ENCODE measurements at places on chromosomes 3 and 15.

DNA sequence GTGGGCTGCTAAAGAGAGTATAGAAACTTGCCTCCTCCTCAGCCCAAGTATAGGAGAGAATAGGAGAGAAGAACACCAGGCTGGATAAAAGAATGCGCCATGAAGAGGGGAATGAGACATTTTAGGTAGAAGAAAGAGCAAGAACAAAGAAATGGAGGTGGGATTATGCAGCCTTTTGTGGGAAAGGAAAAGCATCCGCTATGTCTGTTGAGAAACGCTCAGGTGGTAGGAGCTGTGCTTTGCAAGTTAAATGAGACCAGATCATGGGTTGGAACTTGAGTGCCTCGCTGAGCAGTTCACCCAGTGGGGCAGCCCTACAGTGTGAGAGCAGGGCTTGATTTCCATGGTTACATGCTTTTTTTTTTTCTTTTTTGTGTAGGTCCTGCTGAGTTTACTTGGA is 11.5 kb upstream of the RTP1 start:
- no peak for DNase-seq

DNA sequence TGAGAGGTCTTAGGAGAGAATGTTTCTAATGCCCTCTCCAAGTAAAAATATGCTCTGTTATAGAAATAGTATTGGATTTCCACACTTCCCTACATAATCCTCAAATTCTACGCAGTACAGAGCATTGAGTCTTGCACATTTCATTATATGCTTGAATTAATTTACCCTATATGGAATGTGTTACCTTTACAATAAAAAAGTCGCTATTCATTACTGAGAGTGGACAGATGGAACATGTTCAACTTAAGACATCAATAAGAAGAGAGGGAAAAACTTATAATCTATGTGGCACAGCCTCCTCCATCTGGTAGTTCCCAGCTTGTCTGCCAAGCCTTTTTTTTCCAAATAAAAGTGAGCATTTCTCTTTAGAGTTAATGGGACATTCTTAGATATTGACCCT is 417.9 kb downstream of the MECOM start:
- no peak for DNase-seq

- DNase-seq, result no peak
Measured at GRCh38 chr15:67091980-67092677, 26.7 kb downstream of the SMAD3 start.

DNA sequence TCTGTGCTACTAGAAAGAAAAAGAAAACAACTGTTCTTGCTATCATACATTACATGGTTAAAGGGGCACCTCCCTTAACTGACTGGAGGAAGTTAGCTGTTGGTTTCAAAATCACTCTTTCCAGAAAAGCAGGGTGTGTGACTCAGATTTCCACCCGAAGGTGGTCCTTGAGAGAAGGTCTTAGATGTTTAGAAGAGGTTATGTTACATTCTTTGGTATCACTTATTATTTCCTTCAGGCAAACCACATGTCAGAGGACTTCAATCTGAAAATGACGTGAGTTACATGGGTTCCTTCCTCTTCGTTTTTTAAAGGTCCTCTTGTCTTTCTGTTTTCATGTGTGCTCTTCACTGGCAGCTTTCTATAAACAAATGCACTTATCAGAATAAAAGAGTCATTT is 307.9 kb upstream of the CBLB start:
- peak; percentile 35 for DNase-seq

DNA sequence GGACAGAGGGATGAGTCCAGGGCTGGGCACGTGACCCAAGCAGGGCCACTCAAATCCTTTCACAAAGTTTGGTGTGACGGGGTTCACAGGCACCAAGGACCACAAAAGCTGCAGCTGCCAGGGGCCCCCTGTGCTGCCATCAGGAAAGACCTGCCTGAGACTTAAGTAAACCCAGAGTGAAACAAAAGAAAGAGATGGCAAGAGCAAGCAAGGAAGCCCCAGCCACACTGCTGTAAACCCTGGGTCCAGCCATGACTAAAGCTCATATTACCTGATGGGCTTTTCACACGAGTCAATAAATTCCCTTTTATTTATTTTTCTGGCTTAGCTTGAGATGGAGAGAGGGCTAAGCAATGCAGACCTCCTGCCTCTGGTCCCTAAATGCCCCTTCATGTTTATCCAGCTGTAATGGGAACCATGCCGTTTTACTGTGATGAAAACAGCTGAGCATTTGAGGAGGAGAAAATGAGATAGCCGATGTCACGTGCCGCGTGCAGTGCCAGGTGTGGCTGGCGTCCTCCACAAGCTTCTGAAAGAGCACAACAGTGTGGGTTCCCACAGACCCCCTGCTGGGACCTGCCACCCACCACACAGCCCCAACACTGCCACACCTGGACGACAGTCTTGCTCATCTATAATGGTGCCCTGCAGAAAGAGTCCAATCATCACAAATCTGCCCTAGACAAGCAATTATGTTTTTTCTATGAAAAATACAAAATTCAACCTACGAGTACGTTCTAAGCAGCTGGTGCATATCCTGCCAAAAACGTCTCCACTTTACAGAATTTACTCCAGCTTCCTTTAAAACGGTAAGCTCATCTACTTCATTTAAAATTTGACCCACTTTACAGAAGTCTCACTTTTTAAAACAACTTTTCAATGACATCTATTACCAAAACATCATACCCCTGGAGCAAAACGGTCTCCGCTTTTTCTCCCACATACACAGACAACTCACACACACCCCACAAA is 34.2 kb downstream of the ADAMTS17 start:
- peak; percentile 94 for DNase-seq

GRCh38 chr3:42652251-42652610 is 1.3 kb upstream of the ZBTB47 start:
- DNase-seq, result no peak

DNA sequence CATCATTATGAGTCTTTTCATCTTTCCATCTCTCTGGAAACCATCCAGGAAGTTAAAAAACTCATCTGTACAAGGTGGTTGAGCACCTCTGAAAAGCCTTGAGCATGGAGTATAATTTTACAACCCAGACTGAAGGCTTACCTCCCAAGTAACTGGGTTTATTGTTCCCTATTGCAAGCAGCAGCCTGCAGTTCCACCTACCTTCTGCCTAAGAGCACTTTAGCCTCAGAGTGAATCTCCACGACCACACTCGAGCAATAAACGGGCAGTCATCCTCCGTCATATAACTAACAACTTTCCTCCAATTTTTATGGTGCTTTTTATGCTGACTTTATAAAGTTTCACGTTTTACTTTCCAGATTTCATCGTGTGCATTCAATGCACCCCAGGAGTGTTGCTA is 32.8 kb downstream of the OSBPL10 start:
- DNase-seq, result no peak

- no peak for DNase-seq
Measured at GRCh38 chr3:43503067-43503728, 118.6 kb downstream of the ANO10 start.

DNA sequence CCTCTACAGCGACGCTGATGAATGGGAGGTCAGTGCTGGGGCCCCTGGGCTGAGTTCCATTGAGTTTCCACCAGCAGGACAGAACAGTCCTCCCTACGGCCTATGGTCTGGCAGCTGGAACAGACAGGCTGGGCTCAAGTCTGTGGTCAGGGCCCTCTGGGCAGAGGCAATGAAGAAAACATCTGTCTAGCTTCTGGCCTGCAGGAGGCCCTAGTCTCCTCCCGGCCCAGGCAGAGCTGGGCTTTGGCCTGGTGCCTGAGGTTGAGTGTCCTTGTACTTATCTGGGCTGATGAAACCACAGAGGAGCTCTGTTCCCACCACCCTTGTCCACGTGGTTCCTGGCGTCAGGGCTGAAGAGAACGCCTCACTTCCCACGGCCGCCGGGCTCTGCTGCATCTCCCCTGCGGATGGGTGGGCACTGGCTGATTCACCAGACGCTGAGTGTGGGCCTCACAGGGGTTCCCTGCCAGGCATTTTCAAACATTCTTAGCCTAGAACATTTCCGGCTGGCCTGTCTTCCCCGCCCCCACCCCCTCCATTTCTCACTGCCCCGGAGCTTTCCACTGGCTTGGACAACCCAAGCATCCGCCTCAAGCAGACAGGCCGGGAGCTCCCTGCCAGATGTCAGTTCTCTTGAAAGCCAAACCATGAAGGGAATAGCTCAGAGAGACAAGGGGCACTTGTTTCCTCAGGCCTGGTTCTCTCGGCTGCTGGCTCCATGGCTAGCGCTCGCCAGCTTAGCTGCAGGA is 20.3 kb downstream of the PPCDC start:
- no peak for DNase-seq

- DNase-seq, result peak; percentile 20
Measured at GRCh38 chr3:109900783-109901182, 563.4 kb upstream of the DPPA4 start.

- DNase-seq, result no peak
Measured at GRCh38 chr3:64865839-64866570, 178.2 kb upstream of the ADAMTS9 start.

- no peak for DNase-seq
Measured at GRCh38 chr15:85298366-85298765, 82.0 kb upstream of the AKAP13 start.

DNA sequence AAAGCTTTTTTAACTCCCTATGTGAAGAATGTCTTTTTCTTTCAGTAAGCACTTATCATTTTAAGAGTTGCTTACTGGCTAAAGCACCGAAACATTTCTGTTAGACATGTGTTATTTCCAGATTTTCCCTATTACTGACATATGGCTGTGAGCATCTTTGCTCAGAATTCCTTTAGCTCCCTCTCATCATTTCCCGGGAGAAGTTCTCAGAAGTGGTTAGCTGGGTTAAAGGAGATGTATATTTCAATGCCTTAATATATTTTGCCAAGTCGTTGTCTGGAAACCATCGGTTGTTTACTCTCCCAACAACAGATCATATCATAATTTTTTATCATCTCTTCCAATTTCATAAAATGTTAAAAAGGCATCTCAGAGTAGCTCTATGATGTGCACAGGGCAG is 396.5 kb downstream of the OCA2 start:
- no peak for DNase-seq

GRCh38 chr15:52256930-52257733 is 38.5 kb downstream of the MYO5C start:
- peak; percentile 40 for DNase-seq

- DNase-seq, result no peak
Measured at GRCh38 chr3:7682822-7683229, 818.8 kb upstream of the LMCD1 start.

DNA sequence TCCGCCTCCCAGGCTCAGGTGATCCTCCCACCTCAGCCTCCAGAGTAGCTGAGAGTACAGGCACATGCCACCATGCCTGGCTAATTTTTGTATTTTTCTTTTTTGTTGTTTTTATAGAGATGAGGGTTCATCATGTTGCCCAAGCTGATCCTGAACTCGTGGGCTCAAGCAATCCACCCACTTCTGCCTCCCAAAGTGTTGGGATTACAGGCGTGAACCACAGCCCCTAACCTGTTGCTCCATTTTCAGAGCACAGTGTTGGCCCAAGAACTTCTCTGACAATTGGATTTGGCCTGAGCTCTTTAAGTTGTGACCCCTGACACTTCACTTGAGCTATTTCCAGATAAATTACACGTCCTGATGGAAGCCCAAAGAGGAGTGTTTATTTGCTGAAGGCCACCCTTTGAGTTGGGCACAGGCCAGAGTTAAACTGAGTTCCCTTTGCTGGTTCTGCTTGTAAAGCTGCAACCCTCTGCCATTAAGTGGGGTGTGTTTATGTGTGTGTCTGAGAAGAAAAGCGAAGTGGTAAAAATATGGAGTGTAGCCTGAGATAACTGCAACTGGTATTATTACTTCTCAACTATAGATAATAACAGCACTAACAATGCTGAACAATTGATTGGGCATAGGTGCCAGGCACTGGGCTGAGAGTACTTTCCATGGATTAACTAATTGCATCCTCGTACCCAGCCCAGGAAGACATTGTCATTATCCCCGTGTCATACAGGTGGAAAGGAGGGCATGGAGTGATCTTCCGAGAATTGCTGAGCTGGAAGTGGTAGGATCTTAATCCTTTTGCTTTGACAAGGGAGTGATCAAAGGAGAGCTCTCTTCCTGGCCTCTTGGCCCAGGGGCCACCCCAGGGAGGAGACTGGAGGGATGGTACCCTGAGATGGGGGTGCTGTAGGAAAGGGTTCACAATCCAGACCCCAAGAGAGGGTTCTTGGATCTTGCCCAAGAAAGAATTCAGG is 91.5 kb upstream of the PROK2 start:
- DNase-seq, result no peak

DNA sequence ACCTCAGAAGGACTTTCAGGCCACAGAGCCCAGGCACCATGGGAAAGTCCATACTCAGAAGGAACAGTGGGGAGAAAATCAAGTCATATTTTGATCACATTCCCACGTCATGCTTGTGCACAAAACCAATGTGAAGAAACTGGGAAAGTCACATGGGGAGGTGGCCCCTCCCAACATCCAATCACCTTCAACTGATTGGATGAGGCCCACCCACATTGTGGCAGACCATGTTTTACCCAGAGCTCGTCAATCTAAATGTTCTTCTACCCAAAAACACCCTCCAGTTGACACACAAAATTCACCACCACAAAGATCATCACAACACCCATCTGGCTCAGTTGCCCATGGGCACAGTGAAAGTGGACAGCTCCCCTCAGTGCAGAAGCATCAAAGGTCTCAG is 248.2 kb upstream of the IGF1R start:
- no peak for DNase-seq
